ENCODE measurements at places on chromosomes 3 and 15.

- no peak for DNase-seq
Measured at GRCh38 chr15:96564546-96564945, 234.0 kb downstream of the NR2F2 start.

- DNase-seq, result no peak
Measured at GRCh38 chr3:54390582-54390981, 268.2 kb downstream of the CACNA2D3 start.

DNA sequence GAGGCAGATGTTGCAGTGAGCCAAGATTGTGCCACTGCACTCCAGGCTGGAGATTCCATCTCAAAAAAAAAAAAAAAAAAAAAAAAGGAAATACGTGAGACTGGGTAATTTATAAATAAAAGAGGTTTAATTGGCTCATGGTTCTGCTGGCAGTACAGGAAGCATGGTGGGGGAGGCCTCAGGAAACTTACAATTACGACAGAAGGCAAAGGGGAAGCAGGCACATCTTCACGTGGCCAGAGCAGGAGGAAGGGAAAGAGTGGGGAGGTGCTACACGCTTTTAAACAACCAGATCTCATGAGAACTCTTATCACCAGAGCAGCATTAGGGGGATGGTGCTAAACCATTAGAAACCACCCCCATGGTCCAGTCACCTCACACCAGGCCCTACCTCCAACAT, 138.2 kb upstream of the IL12A start:
- DNase-seq, result no peak

- DNase-seq, result no peak
Measured at GRCh38 chr3:11185564-11186317, 31.4 kb downstream of the HRH1 start.

DNA sequence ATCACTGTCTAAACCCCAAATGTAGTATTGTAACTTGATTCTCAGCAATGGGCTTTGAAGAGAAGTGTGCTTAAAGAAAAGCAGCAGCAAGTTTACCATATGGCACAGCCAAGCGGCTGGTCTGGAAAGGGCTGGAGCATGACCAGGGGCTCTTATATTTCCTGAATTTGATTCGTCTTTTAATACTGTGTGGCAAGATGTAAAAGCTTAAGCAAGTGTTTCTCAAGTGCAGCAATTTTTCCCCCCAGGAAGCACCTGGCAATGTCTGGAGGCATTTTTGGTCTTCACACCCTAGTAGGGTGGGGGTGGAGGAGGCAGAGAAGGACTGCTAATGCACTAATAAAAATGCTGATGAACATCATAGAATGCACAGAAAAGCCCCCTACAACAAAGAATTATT, 397.9 kb downstream of the NTRK3 start:
- DNase-seq, result no peak

DNA sequence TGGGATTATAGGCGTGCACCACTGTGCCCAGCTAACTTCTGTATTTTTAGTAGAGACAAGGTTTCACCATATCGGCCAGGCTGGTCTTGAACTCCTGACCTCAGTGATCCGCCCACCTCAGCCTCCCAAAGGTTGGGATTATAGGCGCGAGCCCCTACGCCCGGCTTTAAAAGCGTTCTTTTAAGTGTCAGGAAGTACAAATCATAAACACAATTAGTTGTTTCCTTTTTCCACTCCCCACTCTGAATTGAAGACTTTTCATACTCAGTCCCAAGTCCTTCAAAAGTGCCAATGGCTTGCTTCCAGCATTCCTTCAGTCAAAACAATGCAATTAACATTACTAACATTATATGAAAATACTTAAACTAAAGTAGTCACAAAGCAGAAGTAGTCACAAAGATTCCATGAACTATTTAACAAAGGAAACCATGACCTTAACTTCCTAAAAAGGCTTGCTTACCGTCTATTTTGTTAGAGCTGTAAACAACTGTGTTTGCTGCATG, 8.1 kb downstream of the WDR82 start:
- DNase-seq, result no peak

DNA sequence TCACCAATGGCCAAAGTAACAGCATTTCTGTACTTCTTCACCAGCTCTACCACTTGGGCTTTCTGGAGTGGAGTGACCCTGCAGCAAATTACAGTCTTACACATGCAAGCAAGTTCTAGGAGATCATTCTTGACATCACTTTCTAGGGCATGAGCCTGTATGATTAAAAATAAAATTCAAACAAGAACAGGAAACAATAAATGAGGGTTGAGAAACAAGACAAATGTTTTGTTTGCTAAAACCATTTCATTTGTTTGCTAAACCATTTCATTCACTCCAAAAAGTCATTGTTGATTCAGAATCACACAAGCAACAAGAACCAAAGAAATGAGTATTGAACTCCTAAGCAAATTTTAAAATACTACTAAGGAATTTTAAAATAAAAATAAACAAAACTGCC, 220.9 kb downstream of the ATP8B4 start:
- DNase-seq, result no peak

All from GF-D8 (cell line).